ENCODE measurements at places on chromosomes 12 and 14.

DNA sequence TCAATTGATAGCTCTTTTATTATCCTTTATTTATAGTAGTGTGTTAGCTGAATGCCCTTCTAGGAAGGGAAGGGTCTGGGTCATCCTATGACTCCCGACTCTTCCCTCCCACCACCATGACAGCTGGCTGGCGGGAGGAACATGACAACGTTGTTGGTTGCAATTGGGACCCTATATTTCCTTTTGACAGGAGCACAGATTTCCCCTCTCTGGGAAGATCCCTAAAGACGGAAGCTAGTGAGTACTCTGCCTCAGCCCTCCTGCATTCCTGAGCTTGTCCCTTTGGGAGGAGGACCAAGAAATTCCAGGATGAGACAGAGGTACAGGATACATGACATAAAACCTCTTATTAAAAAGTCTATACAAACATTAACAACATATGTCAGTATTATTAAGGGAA, 485.4 kb downstream of the NAV3 start:
- DNase-seq = no peak

GRCh38 chr12:123237646-123238329, 4.6 kb downstream of the MTRFR start:
- DNase-seq = peak; percentile 56

- no peak for DNase-seq
These were observed 505.1 kb downstream of the NELL2 start for GRCh38 chr12:44370982-44371381.

GRCh38 chr12:119704065-119704747, 36.3 kb downstream of the PRKAB1 start:
- no peak for DNase-seq

GRCh38 chr12:32897281-32897610, 669 bp upstream of the PKP2 start:
- no peak for DNase-seq

DNA sequence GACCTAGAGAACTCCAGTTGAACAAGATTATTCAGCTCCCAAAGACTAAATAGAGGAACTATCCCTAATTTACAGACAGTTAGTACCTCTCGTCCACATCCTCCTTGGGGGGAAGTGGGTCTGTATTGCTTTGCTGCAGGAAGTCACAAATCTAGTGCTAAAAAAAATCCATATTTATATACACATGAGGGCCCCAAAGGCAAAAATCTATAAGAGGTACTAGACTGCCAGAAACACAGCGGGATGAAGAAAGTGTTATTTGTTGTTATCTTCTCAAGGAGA, 190.1 kb downstream of the TTC8 start:
- no peak for DNase-seq

- no peak for DNase-seq
These were observed 2.8 kb upstream of the CNIH1 start for GRCh38 chr14:54443981-54444380.

DNA sequence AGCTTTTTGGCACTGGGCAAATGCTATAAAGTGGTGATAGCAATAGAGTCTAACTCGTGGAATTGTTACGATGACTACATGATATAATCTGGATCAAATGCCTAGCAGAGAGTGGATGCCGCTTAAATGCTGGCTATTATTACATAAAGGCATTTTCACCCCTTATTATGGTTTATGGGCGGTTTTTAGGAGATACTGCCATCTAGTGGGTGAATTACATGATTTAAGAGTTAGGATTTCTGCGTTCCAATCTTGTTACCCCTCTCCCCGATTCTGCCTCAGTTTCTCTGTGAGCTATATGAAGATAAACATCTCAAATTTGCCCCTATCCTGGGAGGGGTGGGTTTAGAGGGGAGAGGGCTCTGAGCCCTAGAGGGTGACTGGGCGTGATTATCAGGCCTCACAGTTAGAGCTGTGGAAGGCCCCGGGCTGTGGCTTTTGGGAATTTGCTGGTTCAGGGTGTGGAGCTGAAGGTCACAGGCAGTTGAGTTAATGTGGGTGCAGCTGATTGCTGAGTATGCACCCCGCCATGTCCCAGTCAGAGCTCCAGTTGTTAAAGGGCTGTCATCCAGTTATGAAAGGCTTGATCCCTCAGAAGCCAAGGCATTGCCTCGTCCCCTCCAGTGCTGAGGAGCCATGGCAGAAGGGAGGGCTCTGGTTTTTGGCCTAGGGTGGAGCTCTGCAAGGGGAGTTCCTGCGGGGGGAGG, 14.4 kb downstream of the CLSTN3 start:
- no peak for DNase-seq

- no peak for DNase-seq
These were observed at the start of gene SOX5 for GRCh38 chr12:23949348-23950209. TSS of gene SOX5 (minus strand) at chr12:23949670. CDS start at chr12:23949601, 69 bp downstream.

DNA sequence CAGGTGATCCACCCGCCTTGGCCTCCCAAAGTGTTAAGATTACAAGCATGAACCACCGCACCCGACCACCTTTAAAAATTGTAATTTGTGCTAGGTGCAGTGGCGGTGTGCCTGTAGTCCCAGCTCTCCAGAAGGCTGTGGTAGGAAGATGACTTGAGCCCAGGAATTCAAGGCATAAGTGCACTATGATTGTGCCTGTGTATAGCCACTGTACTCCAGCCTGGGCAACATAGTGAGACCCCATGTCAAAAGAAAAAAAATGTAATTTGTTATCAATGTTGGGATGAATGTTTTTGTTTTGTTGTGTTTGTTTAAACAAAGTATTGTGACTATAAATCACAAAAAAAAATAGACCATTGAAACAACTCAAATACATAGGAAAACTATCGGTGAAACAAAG, 43.1 kb upstream of the NAP1L1 start:
- DNase-seq = no peak

GRCh38 chr14:104893435-104894207, 28.6 kb downstream of the CEP170B start:
- DNase-seq = no peak

GRCh38 chr12:81517296-81517695, 241.9 kb downstream of the PPFIA2 start:
- DNase-seq = no peak

- no peak for DNase-seq
These were observed 321.1 kb downstream of the NOVA1 start for GRCh38 chr14:26276757-26277156.

DNA sequence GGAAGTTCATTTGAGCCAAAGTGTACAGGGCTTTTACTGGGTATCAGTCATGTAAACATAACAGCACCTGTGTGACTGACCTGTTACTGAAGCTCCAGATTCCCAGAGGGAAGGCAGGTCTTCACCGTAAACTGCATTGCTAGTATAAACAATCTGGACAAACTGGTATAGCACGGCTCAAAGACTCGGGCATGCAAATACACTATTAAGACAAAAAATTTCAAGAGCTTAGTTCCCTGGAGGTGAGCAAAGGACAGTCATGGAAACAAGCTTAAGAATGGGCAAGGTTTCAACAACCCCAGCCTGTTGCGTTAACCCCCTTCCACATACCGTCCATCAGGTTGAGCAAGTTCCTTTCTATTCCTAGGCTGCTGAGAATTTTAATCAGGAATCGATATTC, 9.4 kb downstream of the PARP11 start:
- no peak for DNase-seq

DNA sequence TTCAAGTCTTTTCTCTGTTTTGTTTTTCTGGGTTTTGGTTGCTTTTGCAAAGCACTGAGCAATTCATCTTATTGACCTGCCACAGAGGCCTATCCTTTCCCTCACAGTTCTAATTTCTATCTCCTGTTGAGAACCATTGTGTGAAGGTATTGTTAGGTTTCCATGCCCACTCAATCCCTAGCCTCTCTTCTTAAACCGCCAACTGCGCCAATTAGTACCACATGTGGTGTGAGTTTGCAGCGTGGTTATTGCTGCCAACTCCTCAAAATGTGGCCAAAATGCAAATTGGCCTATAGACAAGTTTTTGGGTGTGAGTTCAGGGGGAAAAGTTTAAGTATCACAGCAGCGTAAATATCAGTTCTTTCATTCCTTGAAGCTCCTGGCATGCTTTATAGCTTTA, 232.6 kb downstream of the FLRT2 start:
- DNase-seq = no peak

DNA sequence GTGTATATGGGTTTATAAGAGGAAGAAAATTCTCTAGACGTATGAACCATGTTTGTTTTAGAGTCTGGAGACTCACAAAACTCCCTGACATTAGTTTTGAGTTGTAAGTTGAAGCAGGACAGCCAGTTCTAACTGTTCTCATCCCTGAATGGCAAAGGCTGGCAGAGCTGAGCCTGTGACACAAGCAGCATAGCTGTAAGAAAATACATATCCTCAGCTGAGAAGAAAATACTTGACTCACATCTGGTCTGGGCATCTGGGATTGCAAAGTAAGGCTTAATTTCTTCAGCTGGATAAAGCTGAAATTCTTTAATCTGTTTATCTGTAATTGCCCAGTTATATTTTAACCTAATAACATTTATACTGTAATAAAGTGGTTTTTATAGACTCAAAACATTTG, 156.3 kb downstream of the PELI2 start:
- DNase-seq = no peak

GRCh38 chr12:112117685-112118084, 7.7 kb upstream of the TRAFD1 start:
- no peak for DNase-seq

All from stimulated activated CD4-positive, alpha-beta T cell treated with anti-CD3 and anti-CD28 coated beads, Interleukin-1b, Interleukin-23, amount 100 ng/mL, for 24 hours (primary cell).